ENCODE measurements at places on chromosomes 3 and 15.

GRCh38 chr15:36529296-36530011 is 50.0 kb upstream of the CDIN1 start:
- no peak for DNase-seq

GRCh38 chr15:74988007-74988800 is 7.2 kb upstream of the SCAMP5 start:
- peak; percentile 60 for DNase-seq

DNA sequence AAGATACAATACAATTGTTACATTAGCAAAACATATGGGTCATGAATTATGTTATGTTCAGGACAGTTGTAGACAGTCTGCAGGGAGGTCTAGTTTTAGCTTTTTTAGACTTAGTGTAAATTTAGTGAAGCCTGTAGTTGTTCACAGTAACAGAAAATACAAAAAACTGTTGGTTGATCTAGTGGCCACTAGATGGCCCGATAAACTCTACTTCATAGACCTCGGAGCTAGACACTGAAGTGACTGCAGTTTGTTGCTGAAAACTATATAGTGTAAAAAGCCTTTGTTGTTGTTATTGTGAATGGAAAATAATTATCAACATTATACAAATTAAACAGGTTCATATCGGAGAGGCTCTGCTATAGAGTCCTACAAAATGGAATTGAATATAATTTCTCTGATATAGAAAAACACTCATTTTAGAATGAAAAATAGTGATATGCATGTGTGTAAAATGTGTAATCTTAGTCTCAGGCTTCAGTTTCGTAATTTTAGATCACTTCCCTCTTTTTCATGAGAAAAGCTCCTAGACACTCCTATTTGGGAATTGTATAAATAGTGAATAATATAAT is 18.3 kb downstream of the MAGEL2 start:
- peak; percentile 8 for DNase-seq

- DNase-seq, result no peak
These were observed 979.0 kb downstream of the TUSC7 start for GRCh38 chr3:117688583-117688982.

GRCh38 chr3:89104499-89104898 is 2.9 kb upstream of the EPHA3 start:
- DNase-seq, result no peak

DNA sequence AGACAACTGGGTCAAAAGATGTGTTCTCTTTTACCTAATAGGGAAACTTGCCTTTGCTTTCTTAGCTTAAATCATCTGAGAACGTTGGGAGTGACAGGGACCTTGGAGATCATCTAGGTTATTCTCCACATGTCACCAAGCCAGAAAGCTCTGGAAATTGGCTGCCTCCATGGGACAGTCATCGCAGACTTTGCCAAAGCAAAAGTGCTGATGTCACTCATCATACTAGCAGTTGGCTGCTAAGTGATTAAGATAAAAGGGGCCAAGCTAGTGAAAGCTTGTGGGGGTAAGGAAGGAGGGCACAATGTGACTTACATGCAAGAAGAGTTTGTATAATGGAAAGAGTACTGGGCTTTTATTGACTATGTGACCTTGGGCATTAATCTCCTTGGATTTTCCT is 198.0 kb upstream of the PFN2 start:
- no peak for DNase-seq

GRCh38 chr3:151925876-151926275 is 52.4 kb downstream of the SUCNR1 start:
- no peak for DNase-seq

GRCh38 chr3:901953-902778 is 190.7 kb upstream of the CNTN6 start:
- DNase-seq, result peak; percentile 17

GRCh38 chr3:129984125-129984524 is 9.6 kb downstream of the TRH start:
- no peak for DNase-seq

DNA sequence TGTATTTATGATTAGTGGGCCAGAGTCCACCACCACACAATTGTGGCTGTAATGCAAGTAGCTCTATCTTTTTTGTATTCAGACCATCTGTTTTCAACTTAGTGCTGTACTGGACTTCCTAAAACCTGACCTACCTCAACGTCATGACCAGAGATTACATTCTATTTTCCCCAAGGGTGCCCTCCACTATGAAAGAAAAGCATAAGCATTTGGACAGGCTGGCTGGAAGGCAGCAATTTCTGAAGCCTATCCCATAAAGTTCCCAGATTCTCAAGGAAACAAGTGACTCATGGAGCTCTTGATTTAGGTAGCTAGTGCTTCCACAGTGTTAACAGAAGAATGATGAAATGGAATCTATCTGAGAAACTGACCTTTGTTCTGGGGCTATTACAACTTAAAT is 75.8 kb downstream of the COL8A1 start:
- no peak for DNase-seq

DNA sequence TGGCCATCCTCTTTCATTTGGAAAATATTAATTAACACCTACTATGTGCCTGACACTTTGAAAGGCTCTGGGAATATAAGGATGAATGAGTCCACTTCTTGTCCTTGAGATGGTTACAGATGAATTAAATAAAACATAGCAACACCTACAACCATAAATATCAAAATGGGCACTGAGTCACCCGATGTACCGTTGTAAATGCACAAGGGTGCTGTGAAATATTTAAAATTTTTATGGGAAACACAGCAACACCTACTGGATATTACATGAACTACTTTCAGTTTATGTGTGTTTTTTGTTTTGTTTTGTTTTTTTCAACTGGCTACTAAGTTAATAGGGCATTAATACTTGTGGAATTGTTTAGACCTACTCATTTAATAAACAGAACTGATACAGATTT is 239.0 kb upstream of the NAALADL2 start:
- DNase-seq, result no peak

GRCh38 chr15:44588541-44588940 is 51.6 kb downstream of the EIF3J start:
- DNase-seq, result no peak

DNA sequence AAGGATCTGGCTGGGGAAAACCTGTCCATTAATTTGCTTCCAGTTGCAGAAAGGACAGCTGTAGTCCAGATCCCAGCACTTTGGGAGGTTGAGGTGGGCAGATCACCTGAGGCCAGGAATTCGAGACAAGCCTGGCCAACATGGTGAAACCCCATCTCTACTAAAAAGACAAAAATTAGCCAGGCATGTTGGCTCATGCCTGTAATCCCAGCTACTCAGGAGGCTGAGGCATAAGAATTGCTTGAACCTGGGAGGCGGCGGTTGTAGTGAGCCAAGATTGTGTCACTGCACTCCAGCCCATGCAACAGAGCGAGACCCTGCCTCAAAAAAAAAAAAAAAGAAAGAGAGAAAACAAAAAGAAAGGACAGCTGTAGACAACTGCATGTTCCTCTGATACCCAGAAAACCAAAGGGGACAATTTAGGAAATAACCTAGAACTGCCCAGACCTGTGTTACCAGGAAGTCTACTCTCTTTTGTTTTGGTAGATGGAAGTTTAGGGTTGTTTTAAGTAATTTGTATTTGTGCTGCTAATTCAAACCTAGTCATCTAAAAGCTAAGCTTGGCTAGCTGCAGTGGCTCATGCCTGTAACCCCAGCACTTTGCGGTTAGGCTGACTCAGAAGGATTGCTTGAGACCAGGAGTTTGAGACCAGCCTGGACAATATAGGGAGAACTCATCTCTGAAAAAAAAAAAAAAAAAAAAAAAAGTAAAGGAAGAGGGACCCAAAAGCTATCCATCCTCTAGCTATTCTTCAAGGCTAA is 22.7 kb downstream of the EXD1 start:
- DNase-seq, result no peak

GRCh38 chr15:68424754-68425390 is 7.1 kb downstream of the ITGA11 start:
- no peak for DNase-seq

GRCh38 chr3:152096280-152096906 is 172.3 kb upstream of the MBNL1 start:
- DNase-seq, result no peak

GRCh38 chr3:169739067-169739466 is 25.8 kb downstream of the TERC start:
- DNase-seq, result no peak

GRCh38 chr3:189720736-189721417 is 89.7 kb downstream of the TP63 start:
- DNase-seq, result no peak

DNA sequence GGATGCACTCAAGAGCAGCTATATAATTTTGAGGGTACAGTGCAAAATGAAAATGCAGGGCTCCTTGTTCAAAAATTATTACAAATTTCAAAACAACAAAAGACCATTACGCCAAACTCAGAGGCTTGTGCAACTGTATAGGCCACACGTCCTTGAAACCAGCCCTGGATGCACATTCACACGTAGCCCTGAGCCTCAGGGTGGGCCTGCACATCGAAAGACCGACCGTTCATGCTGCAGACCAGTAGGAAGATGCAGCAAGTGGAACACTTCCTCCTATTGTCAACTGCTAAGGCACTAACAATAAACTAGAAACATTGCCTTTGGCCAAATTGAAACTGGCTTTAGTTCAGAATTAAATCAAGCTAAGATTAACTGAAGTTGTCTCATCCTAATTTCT is 174.7 kb downstream of the SHOX2 start:
- no peak for DNase-seq

DNA sequence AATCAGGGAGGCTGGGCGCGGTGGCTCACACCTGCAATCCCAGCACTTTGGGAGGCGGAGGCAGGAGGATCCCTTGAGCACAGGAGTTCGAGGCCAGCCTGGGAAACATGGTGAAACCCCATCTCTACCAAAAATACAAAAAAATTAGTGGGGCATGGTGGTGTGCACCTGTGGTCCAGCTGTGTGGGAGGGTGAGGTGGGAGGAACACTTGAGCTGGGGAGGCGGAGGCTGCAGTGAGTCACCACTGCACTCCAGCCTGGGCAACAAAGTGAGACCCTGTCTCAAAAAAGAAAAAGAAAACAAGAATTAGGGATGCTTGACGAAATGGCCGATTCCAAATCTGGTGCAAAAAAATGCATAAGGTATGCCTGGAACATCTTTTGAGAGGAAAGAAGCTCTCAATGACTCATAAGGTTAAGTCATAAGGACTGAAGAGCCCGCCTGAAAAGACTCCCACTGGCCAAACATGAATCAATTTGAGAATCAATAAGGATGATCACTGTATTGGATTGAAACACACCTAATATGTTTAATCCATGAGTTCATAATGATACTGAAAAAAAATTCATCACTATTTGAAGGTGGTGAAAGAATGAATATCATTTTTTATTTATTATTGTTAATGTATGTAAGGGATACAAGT is 27.7 kb downstream of the BLM start:
- DNase-seq, result peak; percentile 19

DNA sequence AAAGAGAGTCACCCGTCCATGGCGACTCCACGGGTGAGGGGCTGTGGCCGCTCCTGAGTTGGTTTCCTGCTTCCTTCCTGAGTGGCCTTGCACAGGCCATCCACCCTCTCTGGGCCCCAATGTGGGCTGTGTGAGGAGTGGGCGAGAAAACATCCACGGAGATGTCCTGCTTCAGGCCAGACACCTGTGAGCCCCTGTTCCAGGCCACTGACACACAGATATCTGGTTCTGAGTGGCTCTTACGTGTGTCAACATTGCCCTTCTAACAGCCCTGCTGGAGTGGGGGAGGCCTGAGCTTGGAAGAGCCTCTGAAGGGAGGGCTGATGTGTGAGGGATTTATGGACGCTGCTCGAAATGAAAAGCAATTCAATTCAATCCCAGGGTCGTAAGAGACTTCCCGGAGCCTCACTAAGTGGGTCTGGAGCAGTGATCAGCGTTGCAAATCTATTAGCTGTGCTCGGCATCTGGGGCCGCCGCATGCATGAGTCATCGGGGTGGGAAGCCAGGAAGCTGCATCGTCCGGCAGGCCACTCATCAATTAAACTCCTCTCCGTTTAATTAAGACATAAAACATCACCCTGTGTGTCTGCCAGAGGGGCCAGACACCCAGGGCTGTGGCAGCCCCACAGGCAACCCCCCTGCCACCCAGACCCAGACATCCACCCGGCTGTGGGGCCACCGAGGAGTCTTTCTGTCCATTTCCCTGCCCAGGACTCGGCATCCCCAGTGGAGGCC is 20.0 kb upstream of the PRR23E start:
- no peak for DNase-seq

GRCh38 chr15:38176155-38176554 is 76.5 kb upstream of the SPRED1 start:
- no peak for DNase-seq

- no peak for DNase-seq
These were observed 36.6 kb upstream of the MAGI1 start for GRCh38 chr3:66075281-66075680.

- DNase-seq, result no peak
These were observed 60.2 kb downstream of the AMOTL2 start for GRCh38 chr3:134313847-134314587.

- DNase-seq, result peak; percentile 71
These were observed 48.8 kb downstream of the GLB1 start for GRCh38 chr3:33047842-33048834.

- DNase-seq, result peak; percentile 62
These were observed 27.4 kb upstream of the HDAC11 start for GRCh38 chr3:13452490-13453335.

Measured in activated CD4-positive, alpha-beta T cell treated with anti-CD3 and anti-CD28 coated beads, Interleukin-2, Interleukin-6, amounts not matched to agents 100 ng/mL and 50 ng/mL, durations not matched to agents 16 hours and 8 hours (primary cell).